Stimulated activated CD4-positive, alpha-beta T cell treated with anti-CD3 and anti-CD28 coated beads, Interleukin-15, amount 100 ng/mL, for 48 hours (primary cell): ENCODE measurements at places on chromosomes 5 and 9.

DNA sequence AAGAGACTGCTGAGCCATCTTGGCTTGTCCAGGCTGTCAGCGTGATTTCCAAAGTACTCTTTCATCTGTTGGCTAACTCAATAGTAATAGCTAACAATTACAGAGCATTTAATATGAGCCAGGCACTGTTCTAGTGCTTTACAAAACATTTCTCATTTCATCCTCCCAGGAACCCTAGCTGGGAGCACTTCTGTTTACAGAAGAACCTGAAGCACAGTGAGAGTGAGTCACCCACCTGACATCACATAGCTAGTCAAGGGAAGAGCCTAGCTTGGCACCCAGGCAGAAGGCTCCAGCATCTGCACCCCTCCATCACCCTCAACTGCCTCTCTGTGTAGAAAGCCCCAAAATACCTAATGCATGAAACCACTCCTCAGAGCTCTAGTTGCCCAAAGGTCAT, 57.5 kb upstream of the IQGAP2 start:
- no peak for DNase-seq

DNA sequence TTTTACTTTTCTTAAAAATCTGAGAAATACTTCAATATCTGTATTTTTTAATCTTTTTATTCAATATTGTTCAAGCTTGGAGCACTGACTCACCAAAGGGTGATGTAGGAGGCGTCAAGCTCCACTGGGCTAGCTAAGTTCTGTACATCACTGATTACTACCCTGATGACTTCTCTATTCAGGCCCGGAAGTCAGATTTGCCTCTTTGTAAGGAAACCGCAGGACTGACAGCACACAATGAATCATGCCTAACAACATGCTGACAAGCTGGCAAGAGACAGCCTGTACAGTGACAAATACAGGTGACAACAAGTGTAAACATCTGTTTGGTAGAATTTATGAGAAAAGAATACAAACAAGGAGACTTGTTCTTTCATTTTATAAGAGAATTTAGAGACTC, 627.9 kb upstream of the RORB start:
- peak; percentile 2 for DNase-seq

DNA sequence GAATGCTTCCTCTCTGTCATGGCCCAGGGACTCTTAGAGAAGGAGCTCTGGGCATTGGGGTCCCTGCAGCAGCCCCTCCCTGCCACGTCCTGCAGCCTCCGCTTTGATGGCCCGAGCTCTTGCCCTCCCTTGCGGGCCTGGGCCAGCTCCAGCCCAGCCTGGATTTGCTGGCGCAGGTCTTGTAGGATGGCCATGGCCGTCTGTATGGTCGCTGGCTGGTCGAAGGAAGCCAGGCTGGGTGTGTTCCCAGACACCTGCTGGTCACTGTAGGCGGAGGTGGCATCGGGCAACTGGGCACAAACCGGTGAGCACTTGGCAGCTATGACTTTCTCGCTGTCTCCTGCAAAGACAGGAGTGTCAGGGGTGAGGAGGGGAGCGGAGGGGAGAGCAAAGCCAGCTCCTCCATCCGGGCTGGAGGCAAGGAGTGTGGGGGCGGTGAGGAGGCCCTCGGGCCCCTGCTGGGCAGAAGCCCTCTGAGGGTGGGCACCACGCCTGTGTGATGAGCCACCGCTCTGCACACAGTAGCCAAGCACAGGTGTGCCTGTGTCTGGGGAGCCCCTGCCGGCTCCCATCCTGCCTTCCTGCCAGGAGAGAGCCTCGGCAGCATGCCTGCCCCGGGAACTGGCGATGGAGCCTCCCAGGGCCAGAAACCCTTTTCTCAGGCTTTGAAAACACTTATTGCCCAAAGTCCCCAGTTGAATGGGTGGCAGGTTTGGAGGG, 12.4 kb downstream of the CCDC187 start:
- DNase-seq: no peak

DNA sequence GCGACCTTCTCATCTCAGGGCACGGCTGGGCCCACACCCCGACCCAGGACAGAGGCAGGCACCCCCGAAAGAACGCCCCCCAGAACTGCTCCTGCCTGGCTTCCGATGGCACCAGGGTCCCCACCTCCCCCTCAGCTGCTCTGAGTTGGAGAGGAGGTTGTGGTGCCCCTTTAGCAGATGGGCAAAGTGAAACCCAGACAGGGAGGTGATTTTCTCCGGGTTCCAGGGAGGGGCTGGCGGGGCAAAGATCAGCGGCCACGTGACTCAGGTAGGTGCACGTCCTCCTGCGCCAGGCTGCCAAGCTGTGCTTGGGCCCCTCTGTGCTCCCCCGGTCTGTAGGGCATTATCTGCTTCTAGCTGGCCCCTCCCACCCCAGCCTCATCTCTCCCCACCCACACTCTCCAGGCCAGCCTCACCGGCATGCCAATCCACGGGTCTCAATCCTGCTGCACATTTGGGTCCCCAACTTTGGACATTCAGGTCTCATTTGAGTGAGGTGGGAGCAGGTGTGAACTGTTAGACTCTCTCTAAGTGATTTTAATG, 85.1 kb upstream of the RAPGEF1 start:
- DNase-seq: no peak

DNA sequence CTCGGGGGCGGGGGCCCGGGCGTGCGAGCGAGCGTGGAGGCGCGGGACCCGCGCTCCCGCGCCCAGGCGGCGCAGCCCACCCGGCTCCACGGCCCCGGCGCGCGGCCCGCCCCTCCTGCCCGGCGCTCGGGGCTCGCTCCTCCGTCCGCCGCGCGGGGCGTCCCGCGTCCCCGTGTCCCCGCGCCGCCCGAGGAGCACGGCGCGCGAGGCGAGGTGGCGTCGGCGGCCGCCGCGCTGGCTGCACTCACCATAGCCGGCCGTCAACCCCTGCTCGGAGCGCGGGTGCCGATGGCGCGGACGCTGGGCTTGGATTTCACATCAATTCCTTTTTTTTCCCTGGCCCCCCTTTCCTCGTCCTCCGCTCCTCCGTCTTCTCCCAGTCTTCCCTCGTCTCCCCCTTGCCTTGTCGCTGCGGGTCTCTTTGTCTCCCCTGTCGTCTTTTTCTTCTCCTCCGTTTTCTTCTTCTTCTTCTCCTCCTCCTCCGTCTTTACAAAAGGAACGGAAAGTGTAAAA, 494 bp downstream of the PTCH1 start:
- DNase-seq: no peak

GRCh38 chr5:169805937-169806700, 169.0 kb downstream of the DOCK2 start:
- DNase-seq: no peak
